ENCODE measurements at places on chromosomes 11 and 22.

DNA sequence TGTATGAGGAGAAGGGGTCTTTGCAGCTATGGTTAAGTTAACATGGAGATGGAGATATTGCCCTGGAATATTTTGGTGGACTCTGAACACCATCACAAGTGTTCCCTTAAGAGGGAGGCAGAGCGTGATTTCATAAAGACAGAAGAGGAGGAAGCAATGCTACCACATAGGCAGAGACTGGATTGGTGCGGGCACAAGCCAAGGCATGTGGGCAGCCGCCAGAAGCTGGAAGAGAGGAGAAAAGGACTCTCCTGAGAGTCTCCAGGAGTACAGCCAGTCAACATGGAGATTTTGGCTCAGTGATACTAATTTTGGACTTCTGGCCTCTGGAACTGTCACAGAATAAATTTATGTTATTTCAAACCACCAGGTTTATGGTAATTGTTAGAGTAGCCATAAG, 231.6 kb downstream of the OPCML start:
- DNase-seq: no peak

- DNase-seq: peak; percentile 78
Measured at GRCh38 chr11:313787-314553, at the start of gene IFITM1. Gene IFITM1, plus strand, starts transcription at chr11:314040. Its CDS starts 131 bp downstream, at chr11:314171.

GRCh38 chr11:11081776-11082175, 223.9 kb upstream of the ZBED5 start:
- no peak for DNase-seq

GRCh38 chr11:125701018-125701610, 20.5 kb upstream of the ACRV1 start:
- no peak for DNase-seq

GRCh38 chr22:16925407-16925966, 82.5 kb downstream of the GAB4 start:
- no peak for DNase-seq

DNA sequence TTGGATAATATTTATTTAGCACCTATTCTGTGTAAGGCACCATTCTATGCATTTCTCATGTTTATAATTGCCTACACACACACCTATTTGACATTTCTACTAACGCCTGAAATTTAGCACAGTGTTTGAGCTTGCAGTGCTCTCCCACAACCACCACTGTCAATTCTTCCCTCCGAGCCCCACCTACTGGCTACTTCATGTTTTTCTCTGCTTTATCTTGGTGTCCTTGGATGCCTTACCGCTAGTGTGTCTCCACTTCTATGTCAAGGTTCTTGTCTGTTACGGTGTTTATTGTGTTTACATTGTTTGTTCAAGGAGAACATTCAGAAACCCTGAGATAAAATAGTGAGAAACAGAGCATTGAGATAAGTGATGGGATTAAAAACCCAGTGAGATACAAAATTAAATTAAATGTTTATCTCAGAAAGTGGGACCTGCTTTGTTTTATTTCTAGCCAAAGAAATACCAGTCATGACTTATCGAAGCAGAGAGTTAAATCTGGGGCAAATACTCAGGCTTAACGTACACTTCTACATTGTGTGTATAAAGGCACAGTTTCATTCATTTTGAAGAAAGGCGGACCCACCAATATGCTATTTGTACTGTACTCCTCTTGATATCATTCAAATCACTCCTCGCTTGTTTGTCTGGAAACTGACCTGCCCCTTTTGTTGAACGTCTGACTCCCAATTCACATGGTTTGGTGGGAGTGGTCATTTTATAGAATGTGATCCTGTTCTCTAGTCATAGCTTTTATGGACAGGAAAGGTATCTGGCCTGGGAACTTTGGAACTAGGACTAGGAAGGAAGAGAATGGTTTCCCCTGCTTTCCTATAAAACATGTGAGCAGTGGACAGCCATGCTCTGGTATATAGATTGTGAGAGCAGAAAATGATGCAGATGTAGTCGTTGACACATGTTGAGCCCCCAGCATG, 39.2 kb upstream of the SLC36A4 start:
- peak; percentile 13 for DNase-seq

DNA sequence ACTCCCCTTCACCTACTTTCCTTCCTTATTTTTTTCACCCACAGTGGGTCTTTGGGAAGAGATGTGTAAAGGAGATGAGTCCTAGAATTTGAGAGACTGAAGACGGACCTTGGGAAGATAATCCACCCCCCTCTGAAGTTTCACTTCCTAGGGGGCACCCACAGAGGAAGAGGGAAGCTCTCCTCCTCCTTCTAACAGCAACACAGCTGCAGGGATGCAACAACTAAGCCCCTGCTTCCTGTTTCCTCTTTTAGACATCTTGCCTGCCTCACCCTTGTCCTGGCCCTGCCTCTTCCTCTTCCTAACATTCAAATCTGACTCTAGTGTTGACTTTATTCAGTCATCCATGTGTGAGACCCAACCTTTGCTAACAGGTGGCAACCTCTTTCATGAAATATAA, 424.6 kb downstream of the BUD13 start:
- DNase-seq: no peak

- DNase-seq: no peak
Measured at GRCh38 chr22:24037851-24038765, 27.0 kb downstream of the CABIN1 start.

DNA sequence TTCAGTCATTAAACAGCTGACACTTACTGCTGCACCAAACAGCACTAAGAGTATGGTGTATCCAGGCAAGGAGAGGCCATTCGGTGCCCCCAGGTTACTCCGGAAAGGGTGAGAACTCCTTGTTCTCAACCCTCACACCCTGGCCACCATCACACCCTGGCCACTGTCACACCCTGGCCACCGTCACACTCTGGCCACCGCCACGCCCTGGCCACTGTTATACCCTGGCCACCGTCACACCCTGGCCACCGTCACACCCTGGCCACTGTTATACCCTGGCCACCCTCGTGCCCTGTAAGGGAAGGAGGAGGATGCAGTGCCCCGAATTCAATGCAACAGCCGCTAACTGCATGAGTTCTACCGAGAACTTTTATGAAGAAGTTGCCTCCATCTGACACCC, 644.4 kb downstream of the TBC1D22A start:
- DNase-seq: no peak

DNA sequence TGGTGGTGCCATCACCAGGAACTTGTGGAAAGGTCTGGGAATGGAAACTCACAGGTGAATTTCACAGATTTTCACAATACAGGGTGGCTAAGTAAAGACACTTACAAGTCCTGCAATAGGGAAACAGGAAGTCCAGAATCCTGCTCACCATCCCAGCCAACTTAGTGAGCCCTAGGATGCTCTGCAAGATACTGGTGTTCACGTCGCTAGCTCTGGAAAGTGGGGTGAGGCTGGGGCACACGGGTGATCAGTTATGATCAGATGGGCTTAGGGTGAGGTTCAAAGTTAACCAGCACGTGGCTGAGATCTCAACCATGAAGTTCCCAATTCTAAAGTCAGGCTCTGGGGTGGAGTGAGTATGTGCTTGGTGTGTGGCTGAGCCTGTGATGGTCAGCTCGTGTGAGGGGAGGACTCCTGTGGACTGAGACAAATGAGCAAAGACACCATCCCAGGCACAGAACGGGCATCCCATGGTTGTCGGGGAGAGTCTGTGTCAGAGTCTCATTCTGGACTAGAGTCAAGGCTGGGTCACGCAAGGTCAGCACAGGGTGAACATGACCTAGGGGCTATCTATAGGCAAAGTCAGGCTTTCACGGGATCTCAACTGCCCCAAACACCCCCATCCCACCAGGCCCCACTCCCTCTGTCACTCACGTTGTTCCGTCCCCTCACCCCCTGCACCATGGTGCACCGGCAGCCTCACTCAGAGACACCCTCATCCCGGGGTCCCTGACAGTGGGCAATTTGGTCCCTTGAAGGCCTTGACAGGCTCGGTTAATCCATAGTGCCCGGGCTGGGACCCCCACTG, 23.9 kb downstream of the IGLL5 start:
- no peak for DNase-seq

GRCh38 chr11:93845181-93846092, 5.0 kb downstream of the VSTM5 start:
- no peak for DNase-seq

- no peak for DNase-seq
Measured at GRCh38 chr11:40140560-40140959, 1318.9 kb downstream of the LRRC4C start.

DNA sequence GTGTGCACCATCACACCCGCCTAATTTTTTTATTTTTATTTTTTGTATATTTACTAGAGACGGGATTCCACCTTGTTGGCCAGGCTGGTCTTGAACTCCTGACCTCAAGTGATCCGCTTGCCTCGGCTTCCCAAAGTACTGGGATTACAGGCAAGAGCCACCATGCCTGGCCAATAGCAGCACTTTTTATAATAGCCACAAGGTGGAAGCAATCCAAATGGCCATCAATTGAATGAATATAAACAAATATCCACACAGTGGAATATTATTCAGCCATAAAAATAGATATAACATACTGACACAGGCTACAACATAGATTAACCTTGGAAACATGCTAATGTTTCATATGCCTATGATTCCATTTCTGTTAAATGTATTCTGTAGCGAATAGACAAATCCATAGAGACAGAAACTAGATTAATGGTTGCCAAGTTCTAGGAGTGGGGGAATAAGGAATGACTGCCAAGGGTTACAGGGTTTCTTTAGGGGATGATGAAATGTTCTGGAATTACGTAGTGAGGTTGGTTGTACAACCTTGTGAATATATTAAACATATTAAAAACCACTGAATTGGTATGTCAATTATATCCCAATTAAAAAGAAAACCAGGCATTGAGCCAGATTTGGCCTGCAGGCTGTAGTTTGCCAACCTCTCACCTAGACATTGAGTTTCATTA, 4.8 kb downstream of the VPS51 start:
- no peak for DNase-seq

DNA sequence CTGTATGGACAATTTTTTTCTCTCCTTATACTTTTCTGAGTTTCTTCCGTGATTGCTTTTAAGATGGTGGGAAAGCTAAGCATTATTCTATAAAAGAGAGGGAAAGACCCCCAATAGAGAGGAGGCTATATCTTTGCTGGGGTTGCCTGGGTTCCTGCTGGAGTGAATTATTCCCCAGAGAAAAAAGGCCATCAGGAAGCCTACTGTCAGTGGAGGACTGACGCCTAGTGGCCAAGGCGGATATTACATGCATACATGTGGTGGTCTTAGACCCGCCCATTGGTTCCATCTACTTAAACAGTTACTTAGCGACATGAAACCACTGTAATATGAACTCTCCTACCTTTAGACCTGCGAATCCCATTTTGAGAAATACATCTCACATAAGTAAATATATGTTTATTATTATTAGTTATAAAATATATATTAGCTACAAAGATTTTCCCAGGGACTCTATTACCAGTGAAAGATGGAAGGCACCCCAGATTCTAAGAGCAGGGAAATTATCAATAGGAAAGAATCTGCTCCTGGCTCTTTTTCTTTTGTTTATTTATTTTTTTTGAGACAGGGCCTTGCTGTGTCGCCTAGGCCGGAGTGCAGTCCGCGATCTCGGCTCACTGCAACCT, 15.7 kb upstream of the PGA3 start:
- DNase-seq: peak; percentile 89
